ENCODE measurements at places on chromosomes 11 and 22.

- no peak for DNase-seq
Measured at GRCh38 chr22:45208993-45209838, 31.5 kb downstream of the KIAA0930 start.

GRCh38 chr11:68256331-68256741 is 15.4 kb downstream of the C11orf24 start:
- DNase-seq = no peak

- DNase-seq = no peak
Measured at GRCh38 chr11:35632301-35632700, 14.0 kb downstream of the FJX1 start.

DNA sequence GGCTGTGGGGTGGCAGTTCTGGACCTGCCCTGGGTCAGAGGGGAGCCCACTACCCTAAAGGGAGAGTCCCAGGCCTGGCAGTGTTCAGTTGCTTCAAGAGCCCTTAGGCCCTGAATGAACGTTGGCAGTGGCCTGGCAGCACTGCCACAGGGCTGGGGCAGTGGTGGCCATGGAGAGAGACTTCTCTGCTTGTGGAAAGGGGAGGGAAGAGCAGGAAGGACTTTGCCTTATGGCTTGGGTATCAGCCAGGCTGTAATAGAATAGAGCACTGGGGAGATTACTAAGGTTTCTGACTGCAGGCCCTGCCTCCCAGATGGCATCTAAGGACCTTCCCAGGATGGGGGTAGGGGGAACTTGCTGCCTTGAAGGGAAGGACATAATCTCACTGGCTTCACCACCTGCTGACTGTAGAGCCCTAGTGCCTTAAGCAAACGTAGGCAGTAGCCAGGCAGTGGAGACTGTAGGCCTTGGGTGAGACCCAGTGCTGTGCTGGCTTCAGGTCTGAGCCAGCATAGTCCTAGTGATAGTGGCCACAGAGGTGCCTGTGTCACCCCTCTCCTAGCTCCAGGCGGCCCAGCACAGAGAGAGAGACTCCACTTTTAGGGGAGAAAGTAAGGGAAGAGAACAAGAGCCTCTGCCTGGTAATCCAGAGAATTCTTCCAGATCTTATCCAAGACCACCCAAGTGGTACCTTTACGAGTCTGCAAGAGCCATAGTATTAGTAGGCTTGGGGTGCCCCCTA is 27.6 kb downstream of the PLA2G6 start:
- DNase-seq = no peak

GRCh38 chr11:45894555-45895247 is 9.2 kb downstream of the MAPK8IP1 start:
- DNase-seq = no peak

DNA sequence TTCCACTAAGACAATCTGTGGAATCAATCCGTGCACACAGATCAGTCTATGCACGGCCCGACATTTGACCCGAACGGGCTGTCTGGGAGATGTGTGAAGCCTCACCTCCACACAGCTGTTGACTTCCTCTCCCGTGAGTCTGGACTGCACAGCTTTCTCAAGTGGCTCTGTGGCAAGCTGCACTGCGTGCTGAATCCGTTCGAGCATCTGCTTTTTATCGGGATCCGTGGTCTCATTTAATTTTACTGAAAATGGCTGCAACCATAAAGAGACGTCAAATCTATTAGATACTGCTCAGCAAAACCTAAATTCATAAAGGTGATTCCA is 19.3 kb downstream of the CARS1 start:
- no peak for DNase-seq

GRCh38 chr11:115910379-115910778 is 406.2 kb upstream of the CADM1 start:
- no peak for DNase-seq

GRCh38 chr11:10627291-10627690 is 58.8 kb upstream of the LYVE1 start:
- DNase-seq = no peak

- no peak for DNase-seq
Measured at GRCh38 chr11:83645561-83645960, 359.4 kb upstream of the CCDC90B start.

GRCh38 chr22:28710107-28710506 is 30.5 kb upstream of the TTC28 start:
- DNase-seq = no peak

DNA sequence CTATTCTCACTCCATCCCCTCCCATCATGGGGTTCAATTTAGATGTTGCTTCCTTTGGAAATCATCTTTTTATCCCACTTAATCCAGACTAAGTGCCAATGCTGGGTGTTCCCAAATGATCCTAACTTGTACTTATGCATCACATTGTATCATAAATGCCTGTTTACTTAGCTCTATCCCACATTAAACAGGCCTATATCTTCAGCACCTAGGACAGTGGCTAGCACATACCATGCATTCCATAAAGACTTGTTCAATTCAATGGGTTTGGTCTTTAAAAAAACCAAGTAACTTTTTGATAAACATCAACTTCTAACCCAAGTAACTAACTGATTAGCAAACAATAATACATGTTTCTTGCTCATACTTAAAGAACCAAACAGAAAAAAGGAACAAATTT is 40.6 kb downstream of the RSF1 start:
- DNase-seq = no peak

- DNase-seq = peak; percentile 41
Measured at GRCh38 chr11:13680501-13681264, 12.2 kb downstream of the FAR1 start.

DNA sequence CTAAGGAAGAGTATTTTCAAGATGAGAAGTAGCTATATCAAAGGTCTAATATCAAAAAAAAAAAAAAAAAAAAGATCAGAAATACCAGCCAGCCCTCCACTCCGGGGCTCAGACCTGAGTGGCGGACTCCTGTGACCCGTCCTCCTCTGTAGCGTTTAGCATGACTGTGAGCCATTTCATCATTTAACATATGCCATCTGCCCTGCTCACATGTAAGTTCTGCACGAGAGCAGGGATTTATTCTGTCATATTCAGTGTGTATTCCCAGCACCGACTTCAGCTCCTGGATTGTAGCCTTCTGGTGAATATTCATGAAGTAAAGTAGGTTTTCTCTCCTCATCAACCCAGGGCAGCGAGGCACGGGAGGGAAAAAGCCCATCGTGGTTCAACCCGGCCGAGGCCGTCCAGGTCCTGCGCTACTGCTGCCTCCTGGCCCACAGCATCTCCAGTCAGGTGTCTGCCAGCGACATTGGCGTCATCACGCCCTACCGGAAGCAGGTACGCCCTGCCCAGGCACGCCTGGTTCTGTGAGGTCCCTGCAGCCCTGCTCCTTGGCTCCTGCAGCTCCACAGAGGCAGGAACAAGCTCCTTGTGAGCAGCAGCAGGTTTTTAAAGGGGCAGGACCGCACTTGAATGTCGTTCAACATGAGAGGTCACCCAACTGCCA is 12.7 kb upstream of the PANX2 start:
- no peak for DNase-seq

GRCh38 chr22:26115266-26115665 is 54.0 kb upstream of the SEZ6L start:
- no peak for DNase-seq

- no peak for DNase-seq
Measured at GRCh38 chr22:19719050-19719482, 4.3 kb upstream of the GP1BB start.

GRCh38 chr11:24615451-24616160 is 118.8 kb downstream of the LUZP2 start:
- no peak for DNase-seq

DNA sequence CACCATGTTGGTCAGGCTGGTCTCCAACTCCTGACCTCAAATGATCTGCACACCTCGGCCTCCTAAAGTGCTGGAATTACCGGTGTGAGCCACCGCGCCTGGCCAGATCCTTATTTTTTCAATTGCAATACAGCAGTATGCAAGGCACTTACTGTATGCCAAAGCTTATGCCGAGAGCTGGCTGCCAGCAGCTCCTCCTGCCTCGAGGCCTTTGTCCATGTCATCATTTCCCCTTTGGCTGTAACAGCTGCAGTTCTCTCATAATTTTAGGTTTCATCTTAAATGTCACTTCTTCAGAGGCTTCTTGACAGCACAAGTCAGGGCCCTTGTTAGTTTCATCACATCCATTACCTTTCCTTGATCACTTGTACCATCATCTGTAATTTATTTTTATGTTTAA is 1.5 kb upstream of the SREBF2 start:
- peak; percentile 30 for DNase-seq

GRCh38 chr11:118169300-118170140 is 6.9 kb downstream of the SCN2B start:
- DNase-seq = no peak

DNA sequence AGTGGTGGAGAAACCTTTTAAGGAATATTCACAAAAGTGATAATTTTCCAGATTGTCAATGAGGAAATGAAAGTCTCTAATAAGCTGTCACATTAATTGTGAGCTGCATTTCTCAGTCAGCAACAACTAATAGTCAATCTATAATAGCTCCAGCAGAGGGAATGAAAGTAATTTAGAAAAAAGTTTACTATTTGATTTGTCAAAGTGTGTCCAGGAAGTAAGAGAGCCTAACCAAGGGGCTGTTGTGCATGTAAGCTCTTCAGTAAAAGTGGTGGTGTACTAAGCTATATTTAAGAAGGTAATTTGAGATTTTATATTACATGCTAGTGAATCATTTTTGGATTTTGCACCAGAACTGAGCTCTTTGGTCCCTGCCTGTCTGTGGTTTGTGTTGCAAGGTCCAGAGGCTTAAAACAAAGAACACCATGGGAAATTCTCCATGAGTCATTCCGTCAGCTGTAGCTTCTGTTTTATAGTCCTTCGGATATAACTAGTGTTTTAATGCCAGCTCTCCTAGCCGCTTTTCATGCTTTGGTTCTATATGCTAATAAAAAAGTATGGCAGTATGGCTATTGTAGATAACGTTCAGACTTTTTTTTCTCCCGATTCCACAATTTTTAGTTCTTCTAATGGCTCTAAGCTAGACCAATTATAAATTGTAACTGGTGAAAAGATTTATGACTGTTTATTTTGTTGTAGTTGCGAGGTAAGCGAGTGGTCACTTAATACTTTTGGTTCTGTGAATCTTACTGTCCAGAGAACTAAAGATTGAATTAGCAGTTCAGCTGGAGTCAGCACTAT is 64.6 kb downstream of the ARHGEF12 start:
- DNase-seq = peak; percentile 18

- DNase-seq = no peak
Measured at GRCh38 chr11:122486793-122487495, 168.6 kb upstream of the UBASH3B start.

DNA sequence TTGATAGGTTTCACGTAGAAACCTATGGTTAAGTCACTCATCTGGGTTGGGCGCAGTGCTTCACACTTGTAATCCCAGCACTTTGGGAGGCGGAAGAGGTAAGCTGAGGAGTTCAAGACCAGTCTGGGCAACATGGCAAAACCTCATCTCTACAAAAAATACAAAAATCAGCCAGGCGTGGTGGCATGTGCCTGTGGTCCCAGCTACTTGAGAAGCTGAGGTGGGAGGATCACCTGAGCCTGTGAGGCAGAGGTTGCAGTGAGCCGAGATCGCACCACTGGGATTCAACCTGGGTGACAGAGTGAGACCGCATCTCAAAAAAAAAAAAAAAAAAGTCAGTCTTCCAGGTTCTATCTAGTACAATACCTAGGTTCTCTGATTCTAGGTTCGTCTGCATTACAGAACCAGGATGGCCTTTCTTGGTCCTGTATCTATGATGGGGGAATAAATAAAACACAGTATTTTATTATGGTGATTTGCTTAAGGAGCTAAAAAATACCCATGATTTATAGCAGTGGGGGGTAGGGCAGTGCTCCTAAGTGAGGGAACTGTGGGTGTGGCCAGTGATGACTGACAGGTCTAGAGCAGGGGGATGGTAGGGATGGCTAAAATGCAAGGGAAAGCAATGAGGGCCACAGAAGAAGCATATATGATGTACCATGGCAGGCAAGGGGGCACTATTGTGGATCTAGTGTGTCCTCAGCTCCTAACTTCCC is 65.5 kb upstream of the NUP160 start:
- no peak for DNase-seq

DNA sequence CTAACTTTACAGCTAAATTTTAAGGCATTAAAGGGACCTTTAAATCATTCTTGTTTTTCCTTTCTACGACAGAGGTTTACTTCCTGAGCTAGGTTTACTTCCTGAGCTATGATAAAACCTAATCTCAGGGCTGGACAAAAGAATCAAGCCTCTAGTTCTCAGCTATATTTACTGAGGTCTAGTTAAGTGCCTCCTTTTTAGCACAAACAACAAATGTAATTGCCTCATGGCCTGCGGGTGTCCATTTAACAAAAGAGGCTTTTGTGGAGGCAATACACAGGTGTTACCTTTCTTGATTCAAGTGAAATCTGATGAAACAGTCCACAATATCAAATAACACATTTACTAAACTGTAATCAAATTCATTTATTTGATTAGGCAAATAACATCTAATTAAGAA is 67.3 kb downstream of the IMMP1L start:
- no peak for DNase-seq

GRCh38 chr11:10322830-10323792 is 18.2 kb downstream of the ADM start:
- peak; percentile 54 for DNase-seq

DNA sequence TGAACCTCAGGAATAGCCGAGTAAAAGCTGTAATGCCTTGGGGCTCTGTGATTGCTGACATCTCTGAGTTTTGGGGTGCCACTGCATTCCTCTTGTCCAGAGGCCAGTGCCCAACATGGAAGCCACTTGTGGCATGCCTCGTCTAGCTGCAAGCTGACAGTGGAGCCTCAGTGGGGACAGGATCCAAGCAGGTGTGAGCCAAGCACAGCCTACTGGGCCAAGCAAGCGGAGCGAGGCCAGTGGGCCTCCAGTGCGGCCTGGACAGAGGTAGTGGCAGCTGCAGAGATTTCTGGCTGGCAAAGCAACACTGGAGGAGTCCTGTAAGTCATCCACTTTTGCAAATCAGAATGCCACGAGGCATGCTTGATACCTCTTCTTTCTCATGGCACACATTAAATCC is 1038.2 kb upstream of the CNTN5 start:
- no peak for DNase-seq

GRCh38 chr11:125180413-125181305 is 16.1 kb downstream of the PKNOX2 start:
- no peak for DNase-seq

DNA sequence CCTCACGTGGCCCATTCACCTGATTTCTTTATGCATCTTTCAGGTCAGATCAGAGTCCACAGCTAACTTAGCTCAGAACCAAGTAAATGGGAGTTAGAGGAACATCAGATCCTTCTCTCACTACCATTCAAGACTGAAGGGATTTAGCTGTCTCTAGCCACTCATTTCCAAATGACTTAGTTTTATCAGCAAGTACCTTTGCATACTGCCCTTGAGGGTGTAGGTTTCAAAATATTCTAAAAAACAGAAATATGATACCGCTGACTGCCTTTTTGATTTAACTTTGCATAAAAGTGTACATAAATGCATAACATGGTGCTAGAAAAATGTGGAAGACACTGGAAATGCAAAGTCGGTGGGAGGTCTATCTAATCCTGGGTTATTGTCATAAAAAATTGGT is 500.6 kb upstream of the CHORDC1 start:
- DNase-seq = no peak

DNA sequence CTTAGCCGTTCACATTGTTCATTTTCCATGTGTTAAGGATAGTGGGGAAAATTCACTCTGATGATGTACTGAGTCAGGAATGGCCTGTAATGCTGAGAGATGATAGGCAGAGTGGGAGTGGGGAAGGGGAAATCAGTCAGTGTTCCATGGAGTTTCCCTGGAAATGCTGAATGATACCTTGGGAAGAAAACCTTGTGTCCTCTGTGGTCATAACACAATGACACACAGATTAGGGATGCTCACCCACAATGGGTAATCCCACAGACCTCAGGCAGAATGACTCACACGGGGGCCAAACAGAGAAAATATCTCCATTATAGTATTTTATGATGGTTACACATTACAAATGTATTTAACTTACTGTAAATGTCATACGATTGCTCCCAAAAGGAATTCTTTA is 118.0 kb downstream of the SNX19 start:
- no peak for DNase-seq
